ENCODE measurements at places on chromosomes 7 and 10. TPM values are rescaled to one million over a fixed set of nuclear protein-coding genes. Genes with fewer than 3 reads are reported as not detected.

CRHR2 gene
- not detected for total RNA-seq

PKD2L1 gene
- total RNA-seq = not detected

PLCE1 gene
- total RNA-seq = 11.4 TPM

UPP1 gene
- 77.7 TPM for total RNA-seq

CHRM2 gene
- not detected for total RNA-seq

SLC29A4 gene
- 6.7 TPM for total RNA-seq

SPDYE2 gene
- not detected for total RNA-seq
